ENCODE measurements at places on chromosomes 13 and 19.

DNA sequence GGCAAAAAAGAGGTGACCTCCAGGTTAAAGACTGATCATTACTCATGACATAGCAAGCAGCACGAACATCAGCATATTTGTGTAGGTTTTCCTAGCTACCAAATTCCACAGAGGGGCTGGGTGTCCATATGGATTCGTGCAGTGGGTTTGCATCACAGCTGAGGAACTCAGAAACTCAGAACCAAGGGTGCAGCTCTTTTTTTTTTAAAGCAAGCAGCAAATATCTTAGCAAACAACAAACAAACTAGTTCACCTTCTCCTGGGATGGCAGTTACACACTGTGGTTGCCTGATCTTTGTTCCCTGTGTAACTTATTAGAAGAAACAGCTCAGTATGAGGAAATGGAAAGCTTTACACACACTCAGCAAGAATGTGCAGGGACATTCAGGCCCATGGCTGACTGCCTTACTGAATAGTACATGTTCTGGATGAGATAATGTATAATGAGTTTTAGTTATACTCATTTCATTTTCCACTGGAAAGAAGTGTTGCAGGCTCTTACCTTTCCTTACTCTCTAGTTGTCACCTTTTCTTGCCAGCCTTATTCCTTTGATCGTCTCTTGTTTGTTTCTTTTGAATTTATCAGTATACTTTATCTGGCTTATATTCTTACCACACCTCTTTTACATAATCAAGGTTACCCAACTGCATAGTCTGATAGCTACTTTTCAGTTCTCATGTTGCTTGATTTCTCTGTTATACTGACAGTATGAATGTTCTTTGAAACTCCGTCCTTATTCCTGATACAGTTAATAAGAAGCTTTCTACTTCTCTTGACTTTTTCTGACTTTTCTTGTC, 4.3 kb downstream of the NDFIP2 start:
- DNase-seq, result no peak

- no peak for DNase-seq
Observed at GRCh38 chr13:27461940-27462584, 11.7 kb upstream of the MTIF3 start.

DNA sequence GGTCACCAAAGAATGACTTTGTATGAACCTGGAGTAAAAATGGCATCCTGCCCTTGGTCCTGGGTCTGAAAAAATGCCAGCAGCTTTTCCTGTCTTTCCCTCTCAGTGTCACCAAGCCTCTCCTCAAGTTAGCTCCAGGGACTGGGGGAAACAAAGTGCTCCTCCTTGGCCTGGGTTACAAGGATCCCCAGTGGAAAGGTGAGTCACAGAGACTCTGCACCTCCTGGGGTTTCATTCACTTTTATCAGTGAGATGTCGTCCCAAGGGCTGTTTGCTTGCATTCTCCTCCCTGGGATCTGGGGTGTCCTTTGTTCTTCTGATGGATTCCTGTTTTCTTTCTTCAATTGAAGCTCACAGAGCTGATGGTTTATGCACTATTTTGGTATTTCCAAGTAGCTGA, 93.2 kb upstream of the CSNK1A1L start:
- DNase-seq, result no peak

- no peak for DNase-seq
Observed at GRCh38 chr19:46772170-46773017, 16.0 kb downstream of the SLC1A5 start.

DNA sequence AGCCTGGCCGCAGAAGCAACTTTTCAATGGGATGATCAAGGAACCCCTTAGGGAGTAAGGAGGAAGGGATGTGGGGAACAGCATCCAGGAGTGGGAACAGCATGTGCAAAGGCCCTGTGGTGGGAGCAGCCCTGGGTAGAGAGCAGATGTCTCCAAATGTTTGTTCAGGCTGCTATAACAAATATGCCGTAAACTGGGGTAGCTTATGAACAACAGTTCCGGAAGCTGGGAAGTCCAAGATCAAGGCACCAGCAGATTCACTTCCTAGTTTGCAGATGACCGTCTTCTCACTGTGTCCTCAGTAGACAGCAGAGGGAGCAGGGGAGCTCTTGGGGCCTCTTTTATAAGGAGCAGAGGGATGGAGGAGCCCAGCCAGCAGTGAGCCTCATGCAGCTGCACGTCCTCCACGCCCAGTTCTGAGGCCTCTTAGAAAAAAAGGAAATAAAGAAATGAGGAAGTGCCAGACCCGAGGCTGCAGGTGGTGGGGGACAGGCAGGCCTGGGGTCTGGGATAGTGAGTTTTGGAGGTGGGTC, 4.2 kb upstream of the LRRC25 start:
- DNase-seq, result no peak

DNA sequence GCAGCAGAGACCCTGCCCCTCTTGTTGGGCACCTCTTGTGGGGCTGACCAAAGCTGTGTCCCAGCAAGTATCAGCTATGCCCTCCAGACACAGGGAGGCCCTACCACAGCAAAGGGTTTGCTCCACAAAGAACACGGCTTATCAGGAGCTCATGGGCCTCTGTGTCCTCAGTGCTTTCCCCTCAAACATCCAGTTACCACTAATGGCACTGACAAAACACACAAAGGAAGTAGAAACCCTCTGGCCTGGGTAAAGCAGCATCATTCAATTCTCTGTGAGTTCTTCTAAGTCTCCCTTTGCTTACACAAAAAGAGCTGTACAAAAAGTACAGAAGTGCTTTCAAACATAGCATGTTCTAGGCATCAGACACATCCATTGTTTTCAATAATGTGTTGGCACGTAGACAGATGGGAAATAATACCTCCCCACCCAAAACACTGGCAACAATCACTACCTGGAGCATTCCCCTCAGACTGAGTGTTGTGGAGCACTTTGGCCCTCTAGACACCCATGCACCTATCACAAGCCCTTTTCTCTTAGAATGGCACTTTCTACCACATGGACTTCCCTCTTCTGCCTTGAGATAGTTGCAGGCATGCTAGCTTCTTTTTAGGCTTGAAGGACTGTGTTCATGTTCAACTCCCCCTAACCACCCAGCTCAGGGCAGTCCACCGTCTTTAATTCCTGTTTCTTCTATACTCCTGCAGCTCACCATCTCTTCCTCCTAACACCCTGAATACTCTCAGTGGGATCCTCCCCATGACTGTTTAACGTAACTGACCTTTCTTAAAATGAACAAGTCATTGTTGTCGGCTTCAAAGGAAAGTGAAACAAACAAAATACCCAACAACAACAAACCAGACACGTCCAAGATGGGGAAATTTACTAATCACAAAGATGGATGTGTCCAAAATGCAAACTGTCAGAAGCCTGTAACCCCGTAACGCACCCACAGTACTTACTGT, 43.5 kb downstream of the ATP7B start:
- no peak for DNase-seq

- DNase-seq, result no peak
Observed at GRCh38 chr13:52830946-52831345, 17.5 kb downstream of the PCDH8 start.

DNA sequence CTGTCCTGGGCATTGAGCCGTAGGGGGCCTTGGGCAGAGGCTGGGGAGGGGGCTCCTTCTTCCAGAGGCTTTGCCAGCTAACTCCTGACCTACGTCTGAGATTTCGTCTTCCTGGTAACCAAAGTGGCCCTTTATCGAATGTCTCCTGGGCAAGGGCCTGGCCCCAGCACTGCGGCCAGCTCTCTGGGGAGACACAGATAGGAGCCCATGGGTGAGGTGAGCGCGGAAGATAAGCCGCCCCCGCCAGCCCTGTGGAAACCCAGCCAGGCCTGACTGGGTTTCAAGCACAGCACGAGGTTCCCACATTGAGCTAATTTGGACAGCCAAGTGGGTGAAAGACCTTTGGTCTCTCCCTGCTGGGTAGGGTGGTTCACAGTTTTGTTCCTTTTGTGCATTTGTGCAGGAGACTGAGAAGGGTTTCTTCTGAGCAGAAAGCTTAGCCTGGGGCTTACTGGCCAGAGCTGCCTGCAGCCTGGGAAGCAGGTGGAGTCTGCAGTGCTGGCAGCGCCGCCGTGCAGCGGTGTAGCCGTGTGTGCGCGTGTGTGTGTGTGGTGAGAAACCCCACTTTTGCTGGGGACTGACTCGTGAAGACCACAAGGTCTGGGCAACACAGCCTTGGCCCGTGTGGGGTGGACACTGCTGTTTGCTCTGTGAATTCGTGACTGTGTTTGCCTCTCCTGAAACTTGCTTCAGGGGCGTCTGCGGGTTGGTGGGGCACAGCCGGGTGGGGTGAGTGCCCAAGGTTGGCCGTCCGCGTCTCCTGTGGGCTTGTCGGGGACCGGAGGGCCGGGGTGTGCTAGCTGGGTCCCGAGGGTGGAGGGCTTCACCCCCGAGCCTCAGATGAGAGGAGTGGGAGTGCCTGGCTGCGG, 2.5 kb downstream of the BSG start:
- DNase-seq, result no peak

- DNase-seq, result no peak
Observed at GRCh38 chr13:100810481-100810880, 135.9 kb upstream of the TMTC4 start.

- DNase-seq, result no peak
Observed at GRCh38 chr19:50312967-50313811, 16.0 kb downstream of the KCNC3 start.

DNA sequence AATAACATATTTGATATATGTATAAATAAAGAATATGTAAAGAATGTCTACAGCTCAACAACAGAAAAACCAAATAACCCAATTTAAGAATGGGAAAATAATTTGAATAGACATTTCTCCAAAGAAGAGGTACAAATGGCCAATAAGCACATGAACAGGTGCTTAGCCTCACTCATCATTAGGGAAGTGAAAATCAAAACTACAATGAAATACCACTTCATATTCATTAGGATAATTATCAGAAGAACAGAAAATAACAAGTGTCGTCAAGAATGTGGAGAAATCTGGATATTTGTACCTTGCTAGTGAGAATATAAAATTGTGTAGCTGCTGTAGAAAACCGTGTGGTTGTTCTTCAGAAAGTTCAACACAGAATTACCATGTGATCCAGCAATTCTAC, 8.4 kb upstream of the SUPT20H start:
- no peak for DNase-seq

DNA sequence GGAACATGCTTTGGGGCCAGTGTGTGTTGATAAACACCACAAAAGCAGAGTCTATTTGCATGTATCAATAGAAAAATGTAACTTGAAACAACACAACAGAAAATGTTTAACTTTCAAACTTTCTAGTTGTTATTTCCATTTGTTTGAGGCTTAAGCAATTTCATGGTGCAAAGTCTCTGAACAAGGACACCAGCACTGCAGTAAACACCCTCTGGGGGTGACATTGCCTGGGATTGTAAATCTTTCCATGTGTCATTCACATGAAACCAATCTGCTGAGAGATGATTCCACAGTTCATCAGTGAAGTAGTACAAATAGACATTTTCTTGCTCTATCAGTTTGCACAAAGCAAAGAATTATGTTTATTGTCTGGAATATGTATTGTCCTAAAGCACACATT, 124.5 kb downstream of the ITGBL1 start:
- DNase-seq, result no peak

- DNase-seq, result no peak
Observed at GRCh38 chr19:6533000-6533328, 2.1 kb downstream of the TNFSF9 start.

- DNase-seq, result no peak
Observed at GRCh38 chr13:100610391-100611347, 22.1 kb upstream of the GGACT start.

GRCh38 chr19:32336259-32337083, 8.9 kb upstream of the ZNF507 start:
- DNase-seq, result no peak

DNA sequence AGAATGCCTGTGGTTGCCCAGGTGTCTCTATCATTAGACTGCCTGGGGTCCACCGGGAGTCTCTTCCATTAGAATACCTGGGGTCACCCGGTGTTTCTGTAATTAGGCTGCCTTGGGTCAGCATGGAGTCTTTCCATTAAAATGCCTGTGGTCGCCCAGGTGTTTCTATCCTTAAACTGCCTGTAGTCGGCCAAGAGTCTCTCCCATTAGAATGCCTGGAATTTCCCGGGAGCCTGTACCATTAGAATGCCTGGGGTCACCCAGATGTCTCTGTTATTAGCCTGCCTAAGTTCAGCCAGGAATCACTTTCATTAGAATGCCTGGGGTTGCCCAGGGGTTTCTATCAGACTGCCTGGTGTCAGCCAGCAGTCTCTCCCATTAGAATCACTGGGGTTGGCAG, 1492.8 kb downstream of the UQCRFS1 start:
- no peak for DNase-seq

- no peak for DNase-seq
Observed at GRCh38 chr13:95604556-95604915, 40.0 kb downstream of the DZIP1 start.

DNA sequence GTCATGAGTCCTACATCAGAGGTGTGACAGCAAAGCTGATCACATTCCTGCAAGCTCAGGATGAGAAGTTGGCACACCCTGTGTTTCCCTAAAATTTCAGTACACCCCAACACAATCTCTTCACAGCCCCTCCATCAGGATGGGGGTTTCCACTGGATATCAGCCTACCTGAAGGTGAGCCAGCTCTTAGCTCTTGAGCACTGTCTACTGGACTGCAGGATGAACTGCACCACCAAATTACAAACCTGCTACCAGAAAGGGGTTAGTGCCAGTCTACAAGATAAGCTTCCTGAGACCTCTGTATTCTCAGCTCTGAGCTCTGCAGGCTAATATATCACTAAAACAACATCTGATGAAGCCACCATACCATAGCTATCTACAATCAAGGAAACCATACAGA, 1616.2 kb upstream of the SPRY2 start:
- DNase-seq, result no peak

GRCh38 chr13:98195054-98195791, 18.2 kb upstream of the RNF113B start:
- no peak for DNase-seq

GRCh38 chr19:58326914-58327726, at the start of gene ZSCAN22:
TSS of gene ZSCAN22 (plus strand) at chr19:58326994. CDS start at chr19:58334803, 7,809 bp downstream.
- peak; percentile 87 for DNase-seq

DNA sequence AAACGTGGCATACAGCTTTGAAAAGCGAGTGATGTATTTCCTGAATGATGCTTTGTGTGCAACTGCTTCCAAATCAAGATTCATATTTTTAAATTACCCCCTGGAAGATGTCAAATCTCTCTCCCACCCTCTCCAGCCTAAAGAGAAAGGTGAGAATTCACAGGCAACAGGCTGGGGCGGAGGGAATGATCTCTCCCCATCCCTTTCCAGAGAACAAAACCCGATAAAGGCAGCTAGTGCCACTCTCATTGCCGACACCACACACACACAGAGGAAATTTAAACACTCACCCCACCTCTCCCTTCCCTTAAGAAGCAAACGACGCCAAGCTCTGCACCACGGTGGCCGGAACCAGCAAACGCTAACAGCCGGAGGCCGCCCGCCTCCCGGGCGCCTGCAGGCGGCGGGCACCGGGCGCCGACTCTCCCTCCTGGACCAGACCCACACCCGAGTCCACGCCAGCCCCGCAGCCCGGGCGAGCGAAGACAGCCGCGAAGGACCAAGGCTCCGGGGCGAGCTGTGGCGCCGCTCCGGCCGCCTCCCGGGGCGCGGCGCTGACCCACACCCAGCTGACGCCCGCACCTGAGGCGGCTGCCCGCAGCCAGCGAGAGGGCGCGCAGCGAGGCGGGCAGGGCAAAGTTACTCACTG, 477 bp downstream of the LNX2 start:
- DNase-seq, result no peak

All from T-helper 1 cell (primary cell).